ENCODE measurements at places on chromosomes 16 and 17.

DNA sequence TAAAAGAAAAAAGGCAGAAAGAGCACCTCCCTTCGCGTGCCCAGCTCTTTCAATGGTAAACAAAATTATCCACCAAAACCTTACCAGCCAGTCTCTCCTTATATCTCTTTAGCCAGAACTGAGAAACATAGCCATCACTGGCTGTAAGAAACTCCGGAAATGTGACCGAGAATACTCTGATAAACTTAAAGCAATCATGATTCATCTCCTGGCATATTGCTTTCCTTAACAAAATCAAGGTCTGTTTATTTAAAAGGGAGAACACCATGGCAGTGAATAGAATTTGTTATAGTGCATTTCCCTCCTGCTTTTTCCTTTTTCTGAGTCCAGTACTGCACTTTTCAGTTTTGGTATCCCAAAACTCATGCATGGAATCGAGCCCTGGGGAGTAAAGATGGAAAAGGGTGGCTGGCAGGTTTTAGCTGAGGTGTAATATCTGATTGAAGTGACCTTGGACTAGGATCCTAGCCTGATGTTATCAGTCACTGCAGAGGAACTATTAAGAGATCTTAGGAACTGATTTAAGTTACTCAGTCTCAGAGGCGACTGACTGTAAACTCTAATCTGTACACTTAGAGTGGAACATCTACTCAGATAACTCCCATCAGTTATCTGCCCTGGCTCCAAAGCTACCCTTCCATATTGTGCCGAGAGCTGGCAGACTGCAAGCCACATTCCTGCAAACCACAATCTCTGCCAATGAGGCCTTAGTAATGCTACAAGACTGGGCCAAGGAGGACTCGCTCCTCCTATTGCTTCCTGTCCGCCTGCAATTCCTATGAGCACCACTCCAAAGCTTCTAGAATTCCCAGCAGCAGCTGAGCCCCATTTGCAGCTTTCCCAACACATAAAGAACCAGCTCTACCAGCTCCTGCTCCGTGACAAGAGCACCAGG lies 7.4 kb upstream of the COX10 start:
- no peak for DNase-seq

GRCh38 chr17:8359769-8360168 lies 16.7 kb downstream of the KRABD2 start:
- no peak for DNase-seq

- no peak for DNase-seq
These were observed 15.6 kb upstream of the CBFA2T3 start for GRCh38 chr16:88992351-88993165.

DNA sequence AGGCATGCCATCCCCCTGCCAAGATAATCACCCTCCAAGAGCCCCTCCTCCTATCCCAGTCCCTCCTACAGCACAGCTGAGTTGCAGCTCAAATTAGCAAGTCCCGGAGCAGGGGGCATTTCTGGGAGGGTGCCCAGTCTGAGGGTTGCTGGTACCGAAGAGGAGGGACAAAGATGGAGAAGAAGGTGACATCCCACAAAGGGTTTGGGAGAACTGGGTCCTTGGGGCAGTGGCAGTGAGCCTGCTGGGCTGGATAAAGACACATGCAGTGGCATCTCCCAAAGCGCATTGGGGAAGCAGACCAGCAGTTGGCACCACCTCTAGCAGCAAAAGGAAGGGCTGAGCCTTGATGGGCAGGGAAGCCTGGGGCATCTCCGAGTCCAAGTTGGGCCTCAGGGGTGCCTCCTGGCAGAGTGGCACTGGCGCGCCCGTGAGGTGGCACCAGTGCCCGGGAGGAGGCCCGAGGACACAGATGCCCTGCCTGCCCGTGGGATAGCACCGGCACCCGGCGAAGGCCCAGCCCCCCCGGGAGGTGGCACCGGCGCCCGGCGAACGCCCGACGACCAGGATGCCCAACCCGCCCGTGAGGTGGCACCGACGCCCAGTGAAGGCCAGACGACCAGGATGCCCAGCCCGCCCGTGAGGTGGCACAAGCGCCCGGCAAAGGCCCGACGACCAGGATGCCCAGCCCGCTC lies 622 bp downstream of the TOM1L2 start:
- no peak for DNase-seq

DNA sequence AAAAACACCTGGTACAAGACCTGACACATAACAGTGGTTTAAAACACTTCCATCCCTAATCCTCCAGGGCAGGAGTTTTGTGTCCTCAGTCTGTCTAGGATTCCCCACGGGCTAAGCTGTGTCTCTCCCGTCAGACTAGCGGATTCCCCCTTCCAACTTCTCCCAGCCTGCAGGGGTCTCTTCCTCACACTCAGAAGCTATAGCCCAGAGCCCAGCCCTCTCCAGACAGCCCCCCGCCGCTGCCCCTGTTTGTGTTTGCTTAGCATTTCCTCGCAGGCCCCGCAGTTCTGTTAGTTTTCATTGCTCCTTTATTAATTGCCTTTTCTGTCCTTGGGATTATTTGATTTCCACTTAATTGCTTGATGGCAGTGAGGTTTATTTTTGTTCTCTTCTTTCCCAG lies 91.2 kb downstream of the TMEM132E start:
- DNase-seq, result no peak

- no peak for DNase-seq
These were observed 240.3 kb downstream of the RBFOX3 start for GRCh38 chr17:79370594-79370993.

GRCh38 chr17:70074236-70074830 lies 692 bp upstream of the KCNJ16 start:
- no peak for DNase-seq

DNA sequence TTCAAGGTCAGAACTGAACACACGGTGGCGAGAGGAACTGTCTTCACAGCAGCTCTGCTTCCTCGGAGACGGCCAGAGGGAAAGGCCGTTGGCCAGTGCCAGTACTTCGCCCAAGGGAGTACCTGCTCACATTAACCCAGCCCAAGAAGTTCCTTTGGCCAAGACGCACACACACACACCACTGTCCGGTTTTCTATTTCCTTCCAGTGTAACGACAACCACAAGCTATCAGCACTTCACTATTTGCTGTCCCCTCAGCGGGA lies 744 bp upstream of the GGNBP2 start:
- no peak for DNase-seq

DNA sequence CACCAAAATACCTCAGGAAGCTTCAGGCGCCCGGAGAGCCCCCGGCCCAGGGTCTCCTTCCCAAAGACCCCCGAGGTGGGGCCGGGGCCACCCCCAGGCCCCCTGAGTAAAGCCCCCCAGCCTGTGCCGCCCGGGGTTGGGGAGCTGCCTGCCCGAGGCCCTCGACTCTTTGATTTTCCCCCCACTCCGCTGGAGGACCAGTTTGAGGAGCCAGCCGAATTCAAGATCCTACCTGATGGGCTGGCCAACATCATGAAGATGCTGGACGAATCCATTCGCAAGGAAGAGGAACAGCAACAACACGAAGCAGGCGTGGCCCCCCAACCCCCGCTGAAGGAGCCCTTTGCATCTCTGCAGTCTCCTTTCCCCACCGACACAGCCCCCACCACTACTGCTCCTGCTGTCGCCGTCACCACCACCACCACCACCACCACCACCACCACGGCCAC lies 6.7 kb upstream of the TMEM88 start:
- DNase-seq, result no peak

- no peak for DNase-seq
These were observed 8.2 kb upstream of the CIITA start for GRCh38 chr16:10868596-10869469.

DNA sequence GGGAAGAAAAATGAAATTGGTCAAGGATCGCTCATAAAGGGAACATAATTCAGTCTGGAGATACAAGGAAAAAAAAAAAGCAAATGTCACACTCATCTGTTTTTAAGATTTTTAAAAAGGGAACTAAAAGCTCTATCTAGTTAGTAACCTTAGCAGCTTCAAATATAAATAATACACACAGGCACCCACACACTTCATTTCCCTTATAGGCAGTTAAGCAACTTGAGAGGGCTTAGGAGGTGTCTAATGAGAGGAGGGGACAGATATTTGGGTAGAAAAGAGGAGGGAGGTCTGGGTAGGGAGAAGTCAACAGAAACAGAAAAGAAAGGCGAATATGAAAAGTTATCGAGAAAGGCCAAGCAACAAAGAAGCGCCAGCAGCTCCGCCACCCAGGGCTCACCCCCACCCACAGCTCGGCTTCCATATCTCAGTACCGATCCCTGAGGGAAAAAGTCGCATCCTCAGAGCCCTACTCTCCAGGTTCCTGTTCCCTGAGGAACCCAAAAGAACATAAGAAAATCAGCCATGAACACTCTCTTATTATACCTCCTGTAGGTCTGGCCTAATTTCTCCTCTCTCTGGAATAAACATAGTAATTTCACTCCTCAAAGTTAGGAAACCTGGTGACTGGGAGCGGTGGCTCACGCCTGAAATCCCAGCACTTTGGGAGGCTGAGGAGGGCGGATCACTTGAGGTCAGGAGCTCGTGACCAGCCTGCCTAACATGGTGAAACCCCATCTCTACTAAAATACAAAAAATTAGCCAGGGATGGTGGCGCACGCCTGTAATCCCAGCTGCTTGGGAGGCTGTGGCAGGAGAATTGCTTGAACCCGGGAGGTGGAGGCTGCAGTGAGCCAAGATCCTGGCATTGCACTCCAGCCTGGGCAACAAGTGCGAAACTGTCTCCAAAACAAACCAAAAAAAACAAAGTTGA lies 69.6 kb upstream of the RCVRN start:
- no peak for DNase-seq

DNA sequence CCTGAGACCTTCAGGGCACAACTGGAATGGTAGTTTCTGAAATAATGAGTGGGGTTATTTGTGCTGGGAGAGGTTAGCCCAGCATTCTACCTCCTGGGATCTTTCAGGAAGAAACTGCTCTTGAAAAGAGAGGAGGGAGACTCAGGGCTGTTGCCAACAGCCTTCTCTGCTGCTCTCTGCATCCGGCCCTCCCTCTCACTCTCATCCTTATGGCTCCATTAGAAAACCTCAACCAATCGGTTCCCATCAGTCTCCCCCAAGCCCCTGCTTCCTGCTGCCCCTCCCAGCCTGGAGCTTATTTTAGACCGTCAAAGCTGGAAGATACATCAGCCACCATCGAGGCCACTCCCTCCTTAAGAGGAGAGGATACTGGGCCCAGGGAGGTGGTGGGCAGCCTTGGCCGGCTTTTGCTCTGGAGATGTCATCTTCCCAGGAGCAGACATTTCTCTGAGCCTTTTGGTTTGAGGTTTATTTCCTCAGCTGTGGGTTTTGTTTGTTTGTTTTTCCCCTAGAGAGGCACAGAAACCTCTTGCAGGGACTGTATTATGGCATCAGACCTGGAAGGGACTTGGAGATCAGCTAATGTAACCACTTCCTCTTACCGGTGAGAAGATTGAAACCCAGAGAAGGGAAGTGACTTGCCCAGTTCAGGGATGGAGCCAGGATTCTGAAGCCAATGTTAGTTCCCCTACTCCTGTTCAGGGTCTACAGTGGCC lies 2.7 kb downstream of the MPRIP start:
- no peak for DNase-seq

GRCh38 chr16:75241412-75241811 lies 10.0 kb downstream of the BCAR1 start:
- no peak for DNase-seq

All from cortex of kidney (tissue), 1 donor.